ENCODE measurements at places on chromosomes 11 and 22.

GRCh38 chr11:64553554-64554201 is 37.3 kb upstream of the SLC22A12 start:
- no peak for DNase-seq

GRCh38 chr11:115470928-115471327 is 33.3 kb downstream of the CADM1 start:
- DNase-seq, result no peak

DNA sequence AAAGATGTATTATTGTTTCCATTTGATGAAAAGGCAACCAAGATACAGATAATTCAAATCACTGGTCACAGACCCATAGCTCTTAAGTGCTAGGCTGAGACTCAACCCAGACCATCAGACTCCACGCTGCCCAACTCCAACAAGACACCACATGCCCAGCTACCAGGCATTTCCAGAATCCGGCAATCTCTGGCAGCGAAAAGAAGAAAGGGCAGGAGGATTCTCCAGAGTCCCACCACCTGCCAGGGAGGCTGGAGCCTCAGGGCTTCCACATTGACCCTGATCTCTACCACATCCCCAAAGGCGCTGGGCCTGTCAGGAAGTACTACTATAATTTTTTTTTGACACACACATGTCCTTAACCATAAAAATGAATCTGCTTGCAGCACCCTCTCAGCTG is 61.4 kb upstream of the ARFGAP3 start:
- no peak for DNase-seq

DNA sequence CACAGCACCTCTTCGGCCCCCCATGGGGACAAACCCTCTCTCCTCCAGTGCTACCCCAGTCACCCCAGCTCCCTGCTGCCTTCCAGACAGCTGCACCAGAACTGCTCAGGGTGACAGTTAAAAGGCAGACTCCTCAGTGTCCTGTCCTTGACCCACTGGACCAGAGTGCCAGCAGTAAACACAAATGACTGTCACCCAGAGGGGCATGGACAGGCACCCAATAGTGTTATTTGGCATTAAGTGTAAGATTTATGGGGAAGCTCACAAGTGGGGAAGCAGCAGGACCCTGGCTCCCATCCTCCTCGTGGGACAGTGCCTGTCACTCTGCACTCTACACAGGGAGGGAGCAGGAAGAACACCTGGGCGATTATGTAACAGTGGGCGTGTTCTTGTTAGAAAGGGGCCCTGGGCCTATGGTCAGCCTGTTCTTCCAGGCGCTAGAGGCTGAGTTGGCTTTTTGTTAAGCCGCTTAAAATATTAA is 5.0 kb downstream of the RPS19BP1 start:
- no peak for DNase-seq

- DNase-seq, result peak; percentile 39
These were observed 58.4 kb upstream of the PSMA1 start for GRCh38 chr11:14578541-14578956.

DNA sequence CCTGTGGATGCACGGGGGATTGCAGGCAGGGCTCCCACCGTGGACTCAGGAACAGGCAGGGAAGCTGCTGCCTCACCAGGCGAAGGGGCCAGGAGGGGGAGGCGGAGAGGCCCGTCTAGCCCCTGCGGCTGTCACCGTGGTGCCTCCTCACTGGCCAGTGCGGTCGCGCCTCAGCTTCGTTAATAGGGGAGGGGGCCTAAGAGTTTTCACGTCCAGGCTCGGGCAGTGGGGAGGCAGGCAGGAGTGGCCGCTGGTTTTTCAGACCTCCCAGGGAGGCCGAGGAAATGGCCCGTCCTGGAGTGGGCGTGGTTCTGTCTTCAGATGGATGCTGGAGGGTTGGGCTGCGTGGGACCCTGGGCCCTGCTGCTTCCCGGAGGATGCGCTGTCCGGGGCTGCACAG is 91.1 kb upstream of the B3GAT1 start:
- no peak for DNase-seq

GRCh38 chr11:27228232-27228905 is 134.6 kb downstream of the CCDC34 start:
- no peak for DNase-seq

DNA sequence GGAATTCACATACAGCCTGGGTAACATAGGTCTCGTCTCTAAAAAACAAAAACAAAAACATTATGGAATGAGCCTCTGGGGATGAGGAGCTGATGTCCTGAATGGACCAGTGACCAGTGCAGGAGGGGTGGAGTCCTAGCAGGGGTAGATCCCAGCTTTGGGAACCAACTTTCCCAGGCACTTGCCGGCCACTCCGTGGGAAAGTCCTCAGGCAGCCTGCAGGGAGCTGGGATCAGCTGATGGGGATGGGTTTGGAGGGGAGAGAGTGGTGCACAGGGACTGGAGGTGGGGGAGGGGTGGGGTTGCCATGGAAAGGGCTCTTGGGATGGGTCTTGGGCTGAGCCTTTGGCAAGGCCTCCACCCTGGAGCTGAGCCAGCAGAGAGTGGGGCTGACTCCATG is 19.1 kb downstream of the MGAT3 start:
- no peak for DNase-seq

GRCh38 chr22:42410708-42411107 is 21.5 kb downstream of the NFAM1 start:
- no peak for DNase-seq

- no peak for DNase-seq
These were observed 2413.8 kb upstream of the RAG2 start for GRCh38 chr11:39011797-39012196.

GRCh38 chr11:118604566-118604965 is 2.8 kb upstream of the PHLDB1 start:
- no peak for DNase-seq

- no peak for DNase-seq
These were observed 715.2 kb upstream of the TENM4 start for GRCh38 chr11:80156062-80156461.

GRCh38 chr11:58693026-58693425 is 38.7 kb downstream of the GLYAT start:
- DNase-seq, result no peak

GRCh38 chr11:7498193-7498592 is 12.9 kb downstream of the OLFML1 start:
- no peak for DNase-seq

GRCh38 chr11:46299451-46299961 is 22.0 kb downstream of the CREB3L1 start:
- DNase-seq, result no peak

- no peak for DNase-seq
These were observed 8.2 kb upstream of the SYT8 start for GRCh38 chr11:1826552-1827094.

DNA sequence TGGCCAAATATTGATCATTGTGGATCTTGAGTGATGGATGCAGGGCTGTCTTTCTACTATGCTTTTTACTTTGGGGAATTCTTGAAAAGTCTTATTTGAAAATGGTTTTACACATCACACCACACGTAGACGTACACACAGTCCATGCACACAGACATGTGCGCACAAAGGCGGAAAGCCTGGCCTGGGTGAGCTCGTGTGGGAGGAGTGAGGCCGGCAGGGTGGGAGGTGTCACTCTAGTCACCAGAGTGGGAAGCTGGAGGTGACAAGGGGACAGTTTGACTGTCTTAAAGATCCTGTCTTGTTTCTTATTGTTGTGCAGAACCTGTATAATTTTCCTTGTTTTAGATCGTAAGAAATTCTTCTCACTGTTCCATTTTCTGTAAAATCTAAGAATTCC is 326.9 kb downstream of the TBC1D22A start:
- DNase-seq, result no peak

GRCh38 chr22:23604939-23605712 is 25.0 kb upstream of the IGLL1 start:
- DNase-seq, result no peak

- DNase-seq, result no peak
These were observed 111.8 kb downstream of the PDE2A start for GRCh38 chr11:72562431-72562830.

- DNase-seq, result no peak
These were observed 833 bp upstream of the ME3 start for GRCh38 chr11:86673055-86673843.

GRCh38 chr22:45102896-45103420 is 60.8 kb upstream of the NUP50 start:
- DNase-seq, result no peak

GRCh38 chr22:35039625-35040024 is 26.3 kb upstream of the ISX start:
- DNase-seq, result no peak

DNA sequence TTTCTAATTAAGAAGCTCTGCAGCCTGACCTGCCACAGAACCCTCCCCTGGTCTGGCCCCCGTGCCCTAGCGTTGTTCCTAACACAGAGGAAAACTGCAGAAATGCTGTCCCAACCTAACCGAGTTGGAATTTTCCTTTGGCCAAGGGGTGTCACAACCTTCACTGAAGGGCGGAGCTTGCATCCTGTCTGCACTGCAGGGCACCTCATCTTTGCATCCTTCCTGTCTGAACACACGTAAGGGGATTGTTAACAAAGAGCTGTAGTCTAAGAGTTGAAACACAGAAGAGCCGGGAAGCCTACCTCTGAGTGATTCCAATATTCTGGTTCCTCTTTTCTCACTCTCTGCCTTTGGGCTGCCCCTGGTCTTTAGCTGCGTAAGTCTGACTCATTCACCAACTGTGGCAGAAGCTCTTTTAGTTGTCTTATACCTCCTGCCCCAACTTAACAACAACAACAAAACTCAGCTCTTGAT is 1.6 kb downstream of the DIXDC1 start:
- no peak for DNase-seq

DNA sequence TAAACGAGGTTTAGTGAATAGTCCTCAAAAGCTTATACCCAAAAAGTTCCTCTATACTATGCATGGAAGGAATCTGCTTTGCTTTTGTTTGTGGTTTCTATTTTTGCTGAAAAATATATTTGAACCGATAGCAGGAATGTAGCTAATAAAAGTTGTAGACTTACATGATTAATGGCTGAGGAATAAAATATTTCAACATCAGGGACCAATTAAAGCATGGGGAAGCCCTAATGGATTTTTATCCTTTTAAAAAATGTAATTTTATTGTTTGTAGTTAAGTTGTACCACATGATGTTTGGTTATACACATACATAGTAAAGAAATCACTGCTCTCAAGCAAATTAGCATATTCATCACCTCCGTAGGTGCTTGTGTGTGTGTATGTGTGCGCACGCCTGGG is 295.3 kb upstream of the CNTN5 start:
- no peak for DNase-seq

- DNase-seq, result no peak
These were observed 75.0 kb downstream of the PPP2R1B start for GRCh38 chr11:111691176-111691575.

DNA sequence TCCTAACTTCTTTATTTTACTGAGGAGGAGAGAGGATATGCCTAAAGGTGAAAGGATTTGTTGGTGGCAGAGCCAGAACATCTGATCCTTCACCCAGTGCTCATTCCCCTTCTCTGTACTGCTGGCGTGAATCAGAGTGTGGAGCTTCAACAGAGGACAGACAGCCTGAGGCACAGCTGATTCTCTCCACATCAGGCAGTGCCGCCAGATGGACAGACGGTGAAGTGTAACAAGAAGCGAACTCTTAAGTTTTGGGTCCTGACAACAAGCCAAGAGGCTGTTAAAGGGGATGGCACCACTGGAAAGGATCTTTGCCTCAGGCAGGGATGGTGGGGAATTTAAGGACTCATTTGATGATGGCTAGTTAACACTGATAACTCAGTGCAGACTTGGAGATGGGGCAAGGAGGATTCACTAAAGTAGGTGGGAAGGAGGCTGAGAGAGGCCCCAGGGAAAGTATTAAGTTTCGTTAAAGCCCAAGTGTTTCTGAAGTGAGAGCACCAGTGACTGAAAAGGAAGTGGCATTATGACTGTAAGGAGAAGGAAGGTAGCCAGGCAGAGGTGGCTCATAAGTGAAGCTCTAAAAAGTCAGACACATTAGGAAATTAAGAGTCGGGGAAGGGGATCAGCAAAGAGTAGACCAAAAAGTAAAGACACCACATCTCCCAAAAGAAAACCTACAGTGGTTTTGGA is 81.3 kb downstream of the CLPB start:
- DNase-seq, result no peak

- no peak for DNase-seq
These were observed 9.1 kb upstream of the ZBED5 start for GRCh38 chr11:10866893-10867331.

GRCh38 chr11:77147668-77148321 is 19.7 kb downstream of the MYO7A start:
- DNase-seq, result no peak

DNA sequence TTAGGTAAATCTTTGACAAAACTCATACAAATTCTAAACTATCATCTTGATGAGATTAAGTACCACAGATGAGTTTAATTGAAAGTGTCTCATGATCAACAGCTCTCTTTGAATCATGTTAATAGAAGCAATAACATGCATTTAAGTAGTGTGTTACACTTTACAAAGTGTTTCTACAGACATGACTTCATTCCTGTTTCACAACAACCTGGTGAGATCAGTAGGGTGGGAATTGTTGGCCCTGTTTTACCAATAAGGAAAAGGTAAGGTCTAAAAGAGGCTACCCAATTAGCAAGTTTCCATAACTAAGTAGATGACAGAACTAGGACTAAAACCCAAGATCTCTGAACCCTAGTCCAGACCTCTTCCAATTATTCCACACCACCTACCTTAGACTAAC is 12.7 kb upstream of the PRSS23 start:
- no peak for DNase-seq

DNA sequence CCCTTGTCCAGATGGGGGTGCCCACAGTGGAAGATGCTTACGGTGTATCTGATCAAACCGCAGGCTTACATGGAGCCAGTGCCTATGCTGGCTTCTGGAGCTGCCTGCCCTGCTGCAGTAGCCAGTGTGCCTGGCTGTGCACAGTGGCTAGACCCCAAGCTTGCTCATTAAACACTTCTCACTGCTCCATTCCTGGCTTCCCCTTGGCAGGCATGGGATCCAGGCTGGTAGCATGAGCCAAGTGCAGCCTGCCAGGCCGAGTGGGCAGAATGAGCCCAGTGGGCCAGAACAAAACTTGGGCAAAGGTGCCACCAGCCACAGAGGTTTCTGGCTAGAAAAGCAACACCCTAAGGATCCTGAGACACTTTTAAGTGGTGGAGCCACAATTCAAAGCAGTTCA is 55.4 kb upstream of the B3GNT6 start:
- DNase-seq, result no peak

- no peak for DNase-seq
These were observed 15.7 kb downstream of the TIMP3 start for GRCh38 chr22:32817137-32817730.

DNA sequence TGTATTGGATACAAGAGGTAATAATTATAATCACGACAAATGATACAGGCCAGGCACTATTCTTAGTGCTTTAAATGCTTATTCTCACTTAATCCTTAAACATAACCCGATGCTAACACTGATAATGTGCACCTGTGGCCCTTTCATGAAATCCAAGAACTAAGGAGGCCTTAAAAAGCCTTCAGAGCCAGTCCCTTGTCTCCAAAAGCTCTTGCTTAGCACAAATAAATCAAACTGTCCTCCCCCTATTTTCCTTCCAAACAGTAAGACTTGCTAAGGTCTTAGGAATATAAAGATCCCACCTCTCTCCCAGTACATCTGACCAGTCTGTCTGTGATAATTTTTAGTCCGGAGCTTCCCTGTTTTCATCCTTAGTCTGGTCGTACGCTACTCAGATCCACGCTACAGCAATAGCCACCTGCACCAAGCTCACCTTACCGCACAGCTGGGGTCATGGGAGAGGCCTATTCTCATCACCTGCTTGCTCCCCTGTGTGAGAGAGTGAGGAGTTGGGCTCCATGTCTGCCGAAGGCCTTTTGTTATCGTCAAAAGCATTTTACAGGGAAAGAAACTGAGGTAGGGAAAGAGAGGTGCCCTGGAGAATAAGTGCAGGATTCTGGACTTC is 16.9 kb downstream of the FXYD6 start:
- no peak for DNase-seq

Measured in activated CD8-positive, alpha-beta memory T cell treated with anti-CD3 and anti-CD28 coated beads for 4 hours (primary cell).